AG10803 (cell line): ENCODE measurements at places on chromosomes 1 and 21.
A peak's percentile ranks its signal among the peaks of the same experiment; 100 is the strongest.

DNA sequence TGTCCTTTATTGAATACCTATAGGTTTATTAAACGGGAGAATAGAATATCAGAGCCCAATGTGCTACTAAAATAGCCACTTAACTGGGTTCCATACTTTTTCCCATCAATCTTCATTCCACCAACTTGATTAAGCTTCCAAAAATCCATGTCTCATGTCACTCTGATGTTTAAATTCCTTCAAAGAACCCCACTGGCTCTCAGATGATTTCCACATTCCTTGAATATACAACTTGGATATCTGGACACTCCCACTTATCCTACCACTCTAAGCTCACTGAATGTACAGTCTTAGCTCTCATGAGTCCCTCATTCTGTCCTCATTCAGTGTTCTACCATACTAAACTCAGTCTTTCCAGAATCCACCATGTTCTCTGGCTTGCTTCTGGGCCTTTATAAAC, 21.1 kb downstream of the COL11A1 start:
- no peak for DNase-seq

- DNase-seq: no peak
Measured at GRCh38 chr1:202181586-202181985, 12.0 kb upstream of the LGR6 start.

- peak; percentile 16 for DNase-seq
Measured at GRCh38 chr1:25922971-25923552, 16.8 kb upstream of the STMN1 start.

GRCh38 chr1:147700042-147701006, 30.0 kb upstream of the ACP6 start:
- DNase-seq: peak; percentile 64
